ENCODE measurements at places on chromosomes 3 and 15.

GRCh38 chr15:79433276-79433990, 1.3 kb downstream of the MINAR1 start:
- no peak for DNase-seq

- DNase-seq = no peak
These were observed 2.0 kb downstream of the RSRC1 start for GRCh38 chr3:158111861-158112260.

- no peak for DNase-seq
These were observed 542.6 kb downstream of the ZBBX start for GRCh38 chr3:166837535-166837934.

- DNase-seq = peak; percentile 21
These were observed 42.9 kb downstream of the TNFAIP8L3 start for GRCh38 chr15:51051776-51052175.

GRCh38 chr15:68062214-68062613, 8.1 kb downstream of the PIAS1 start:
- no peak for DNase-seq
